Activated CD4-positive, alpha-beta T cell treated with anti-CD3 and anti-CD28 coated beads, Interleukin-2, amount 10 ng/mL, durations not matched to agents 7 days and 5 days (primary cell): ENCODE measurements at places on chromosomes 12 and 14.

DNA sequence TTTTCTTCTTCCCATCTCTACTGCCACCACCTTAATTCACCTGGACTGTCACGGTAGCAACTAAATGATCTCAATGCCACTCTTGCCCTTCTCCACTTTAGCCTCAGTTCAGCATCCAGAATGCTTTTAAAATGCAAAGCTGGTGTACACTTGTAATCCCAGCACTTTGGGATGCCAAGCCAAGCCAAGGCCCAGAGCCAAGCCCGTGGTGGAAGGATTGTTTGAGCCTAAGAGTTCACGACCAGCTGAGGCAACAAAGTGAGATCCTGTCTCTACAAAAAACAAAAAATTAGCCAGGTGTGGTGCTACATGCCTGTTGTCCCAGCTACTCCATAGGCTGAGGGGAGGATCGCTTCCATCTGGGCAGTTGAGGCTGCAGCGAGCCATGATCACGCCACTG, 5.9 kb downstream of the CIPC start:
- no peak for DNase-seq
- no peak overlapping the region for H3K27ac ChIP-seq
- H3K27me3 ChIP-seq = no peaks in the 10 kb centered on the region
- H3K4me1 ChIP-seq = peaks cover 22% of the 10 kb centered on the region
- peaks cover 10% of the 10 kb centered on the region for H3K36me3 ChIP-seq
- H3K4me3 ChIP-seq = no peak overlapping the region

DNA sequence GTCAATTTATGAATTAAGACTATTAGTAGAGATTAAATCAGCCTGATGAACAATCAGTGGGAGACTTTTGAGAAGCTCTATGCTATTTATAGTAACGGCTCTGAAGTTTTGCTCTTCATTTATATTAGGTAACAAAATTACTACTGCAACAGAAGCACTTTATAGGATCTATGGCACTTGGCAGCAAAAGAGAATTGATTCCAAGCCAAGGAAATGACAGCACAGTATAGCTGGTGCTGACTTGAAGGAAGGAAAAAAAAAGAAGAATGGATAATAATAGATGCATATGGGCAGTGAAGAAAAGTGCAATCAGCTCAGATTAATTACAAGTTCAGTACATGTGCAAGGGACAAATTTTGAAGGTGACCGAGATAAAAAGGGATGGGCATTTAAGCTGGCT, 228.2 kb upstream of the PPFIA2 start:
- no peaks in the 10 kb centered on the region for H3K27me3 ChIP-seq
- H3K4me1 ChIP-seq = peaks cover under 1% of the 10 kb centered on the region
- H3K4me3 ChIP-seq = no peak overlapping the region

DNA sequence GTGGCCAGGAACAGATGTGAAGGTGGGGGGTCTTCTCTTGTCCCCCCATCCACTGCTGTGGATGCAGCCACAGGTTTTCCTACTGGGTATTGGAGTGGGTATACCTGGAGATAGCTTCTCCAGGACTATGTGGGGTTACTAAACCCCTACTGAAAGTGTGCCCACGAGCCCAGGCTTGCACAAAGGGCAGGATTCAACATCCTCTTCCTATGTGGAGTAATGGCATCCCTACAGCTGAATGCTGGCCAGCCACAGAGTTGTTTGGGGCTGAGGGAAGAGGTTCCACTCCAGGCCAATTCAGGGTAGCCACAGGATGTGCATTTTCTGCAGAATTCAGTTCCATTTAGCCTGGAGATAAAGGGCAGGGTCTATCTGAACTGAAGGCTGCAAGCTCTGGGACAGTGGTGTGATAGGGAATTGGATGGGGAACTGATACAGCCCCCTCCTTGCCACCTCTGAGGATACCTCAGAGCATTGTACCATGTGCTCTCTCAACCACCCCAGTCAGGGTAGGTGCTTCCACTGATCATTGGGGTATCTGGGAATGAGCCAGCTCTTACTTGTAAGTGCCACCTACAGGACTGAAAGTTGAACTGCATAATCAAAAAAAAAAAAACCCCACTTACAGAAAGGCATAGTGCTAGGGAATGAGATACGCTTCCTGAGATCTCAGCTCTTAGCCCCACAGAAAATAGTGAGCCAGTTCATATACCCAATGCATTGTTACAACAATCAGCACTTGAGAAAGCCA, 187.1 kb downstream of the KITLG start:
- no peaks in the 10 kb centered on the region for H3K36me3 ChIP-seq
- no peak overlapping the region for H3K4me3 ChIP-seq
- H3K27ac ChIP-seq = no peak overlapping the region
- DNase-seq = no peak

- no peaks in the 10 kb centered on the region for H3K36me3 ChIP-seq
- no peak overlapping the region for H3K27ac ChIP-seq
- no peak for DNase-seq
- peaks cover 1% of the 10 kb centered on the region for H3K4me1 ChIP-seq
- H3K27me3 ChIP-seq = no peaks in the 10 kb centered on the region
- no peak overlapping the region for H3K4me3 ChIP-seq
These were observed 12.8 kb downstream of the ADCY6 start for GRCh38 chr12:48775991-48776649.

DNA sequence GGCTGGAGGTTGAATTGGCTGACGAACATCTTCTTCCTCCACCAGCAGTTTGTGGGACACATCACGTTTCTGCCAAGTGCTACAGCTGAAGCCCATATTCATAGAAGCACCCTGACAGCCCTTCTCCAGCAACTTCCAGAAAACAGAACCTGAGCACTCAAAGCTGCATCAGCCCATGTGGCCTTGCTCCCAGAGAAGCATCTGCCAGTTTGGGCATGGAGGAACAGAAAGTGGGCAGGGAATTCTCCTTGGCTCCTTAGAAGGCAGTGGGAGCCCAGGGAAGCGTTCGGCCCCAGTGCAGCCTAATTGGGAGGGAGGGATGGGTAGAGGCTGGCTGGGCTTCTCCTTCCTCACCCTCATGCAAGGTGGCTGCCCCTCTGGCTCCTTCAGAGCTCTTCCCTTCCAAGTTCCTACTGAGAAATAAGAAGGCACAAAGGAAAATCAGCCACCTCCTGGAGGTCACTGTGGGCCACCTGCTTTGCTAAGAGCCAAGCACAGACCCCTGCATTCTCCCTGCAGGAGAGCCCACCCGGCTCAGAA, 4.1 kb upstream of the NGB start:
- no peak for DNase-seq
- no peaks in the 10 kb centered on the region for H3K36me3 ChIP-seq
- H3K27me3 ChIP-seq = peaks cover 19% of the 10 kb centered on the region
- no peak overlapping the region for H3K4me3 ChIP-seq

DNA sequence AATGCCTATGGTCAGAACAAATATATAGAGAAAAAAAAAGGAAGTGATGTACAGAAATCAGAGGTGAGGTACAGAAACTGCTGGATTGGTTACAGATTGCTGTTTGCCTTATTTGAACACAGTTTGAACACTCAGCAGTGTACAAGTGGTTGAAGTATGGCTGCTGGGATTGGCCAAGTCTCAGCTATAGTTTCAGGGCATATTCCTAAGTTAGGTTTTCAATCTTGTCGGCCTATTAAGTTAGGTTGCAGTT, 146.4 kb downstream of the LLPH start:
- no peak overlapping the region for H3K4me3 ChIP-seq
- peaks cover 6% of the 10 kb centered on the region for H3K27me3 ChIP-seq
- no peak for DNase-seq
- no peak overlapping the region for H3K27ac ChIP-seq
- no peaks in the 10 kb centered on the region for H3K4me1 ChIP-seq
- H3K36me3 ChIP-seq = no peaks in the 10 kb centered on the region

GRCh38 chr14:105147671-105148603, 20.6 kb downstream of the JAG2 start:
- H3K36me3 ChIP-seq = no peaks in the 10 kb centered on the region
- no peak overlapping the region for H3K27ac ChIP-seq
- DNase-seq = no peak
- H3K4me1 ChIP-seq = no peaks in the 10 kb centered on the region
- H3K27me3 ChIP-seq = no peaks in the 10 kb centered on the region

DNA sequence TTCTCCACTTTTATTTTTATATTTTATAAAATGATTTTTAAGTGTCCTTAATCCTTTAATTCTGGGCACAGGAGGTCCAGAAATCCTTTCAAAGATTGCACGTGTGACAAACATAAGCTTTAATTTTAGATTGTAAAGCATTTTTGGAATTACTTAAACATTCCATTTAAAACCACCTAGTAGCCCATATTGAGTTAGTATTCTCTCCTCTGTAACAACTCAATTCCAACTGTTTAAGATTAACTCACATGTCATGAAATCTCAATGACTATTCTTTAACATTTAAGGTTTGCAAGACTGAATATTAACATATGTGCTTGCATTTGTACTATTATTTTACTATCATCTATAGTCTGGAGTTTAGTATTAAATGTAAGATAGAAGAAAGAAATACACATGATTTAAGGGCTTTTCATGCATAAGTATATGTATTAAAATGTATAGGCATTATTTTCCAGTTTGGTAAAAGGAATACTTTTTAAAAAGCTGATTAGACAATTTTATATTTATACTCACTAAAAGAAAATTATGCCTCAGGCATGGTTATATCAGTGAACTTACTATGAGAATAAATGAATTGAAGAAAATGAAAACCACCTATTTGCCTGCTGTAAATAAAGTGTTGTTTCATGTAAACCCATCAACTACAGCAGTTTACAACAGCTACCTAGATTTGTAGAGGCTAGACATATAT, 776.9 kb downstream of the SLC6A15 start:
- DNase-seq = no peak
- no peak overlapping the region for H3K27ac ChIP-seq
- H3K4me1 ChIP-seq = no peaks in the 10 kb centered on the region
- no peaks in the 10 kb centered on the region for H3K27me3 ChIP-seq

DNA sequence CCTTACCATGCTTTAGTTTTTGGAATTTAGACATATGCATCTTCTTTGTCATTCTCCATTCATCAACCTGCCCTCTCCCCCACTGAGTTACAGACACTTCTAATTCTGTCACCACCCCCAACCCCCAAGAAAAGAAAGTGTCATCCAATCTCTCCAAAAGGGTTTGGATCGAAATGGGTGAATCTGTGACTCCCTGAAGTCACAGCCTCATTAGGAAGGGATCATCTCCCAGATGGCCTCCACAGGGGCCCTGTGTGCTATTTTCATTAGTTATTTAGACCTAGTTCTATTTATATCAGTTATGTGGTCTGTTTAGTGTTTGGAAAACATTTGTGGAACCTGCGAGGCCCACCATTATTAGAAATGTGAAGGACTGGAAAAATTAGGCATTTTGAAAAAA, 191.0 kb upstream of the ATP2B1 start:
- no peak overlapping the region for H3K4me3 ChIP-seq
- no peaks in the 10 kb centered on the region for H3K4me1 ChIP-seq
- H3K27me3 ChIP-seq = no peaks in the 10 kb centered on the region

GRCh38 chr12:6869049-6870021, 2.0 kb downstream of the TPI1 start:
- peaks cover 60% of the 10 kb centered on the region for H3K36me3 ChIP-seq
- peak; percentile 89 for DNase-seq
- H3K27ac ChIP-seq = peak overlapping the region; percentile 89
- peaks cover 56% of the 10 kb centered on the region for H3K4me1 ChIP-seq
- H3K27me3 ChIP-seq = no peaks in the 10 kb centered on the region

DNA sequence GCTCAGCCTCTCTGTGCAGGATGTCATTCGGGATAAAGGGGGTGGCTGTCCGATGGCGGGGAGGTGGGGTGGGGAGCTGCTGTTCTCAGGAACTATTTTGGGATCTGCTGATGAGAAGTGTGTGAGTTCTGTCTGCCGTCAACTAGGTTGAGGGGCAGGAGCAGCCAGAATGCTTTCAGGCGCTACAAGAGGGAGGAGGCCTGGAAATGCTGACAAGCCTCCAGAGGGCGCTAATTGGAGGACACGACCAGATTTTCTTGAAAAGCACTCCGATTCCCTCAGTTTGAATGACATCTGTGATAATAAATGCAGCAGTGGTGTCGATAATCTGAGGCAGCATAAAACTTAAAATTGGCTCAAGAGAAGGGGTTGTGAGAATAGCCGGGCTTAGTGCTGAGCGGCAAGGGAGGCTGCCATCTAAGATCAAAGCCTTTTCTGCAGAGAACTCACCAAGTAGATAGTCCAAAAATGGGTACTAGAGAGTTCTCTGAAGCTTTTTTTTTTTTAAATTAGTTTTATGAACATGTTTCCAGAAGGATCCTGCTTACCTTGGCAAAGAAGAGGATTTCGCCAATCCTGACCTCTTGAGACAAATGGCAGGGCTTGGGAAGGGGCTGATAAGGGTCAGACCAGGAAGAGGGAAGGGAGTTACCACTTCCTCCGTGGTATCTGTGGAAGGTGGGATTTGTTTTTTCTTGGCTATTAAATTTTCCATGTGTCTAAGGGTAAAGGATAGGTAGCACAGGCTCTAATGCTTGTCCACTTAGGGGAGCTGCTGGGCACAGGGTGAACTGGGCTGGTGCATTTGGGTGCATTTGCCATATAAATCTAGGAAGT, 94.4 kb downstream of the CRACR2A start:
- no peak overlapping the region for H3K27ac ChIP-seq
- H3K27me3 ChIP-seq = no peaks in the 10 kb centered on the region
- no peaks in the 10 kb centered on the region for H3K4me1 ChIP-seq
- peak; percentile 50 for DNase-seq
- peaks cover 32% of the 10 kb centered on the region for H3K36me3 ChIP-seq

DNA sequence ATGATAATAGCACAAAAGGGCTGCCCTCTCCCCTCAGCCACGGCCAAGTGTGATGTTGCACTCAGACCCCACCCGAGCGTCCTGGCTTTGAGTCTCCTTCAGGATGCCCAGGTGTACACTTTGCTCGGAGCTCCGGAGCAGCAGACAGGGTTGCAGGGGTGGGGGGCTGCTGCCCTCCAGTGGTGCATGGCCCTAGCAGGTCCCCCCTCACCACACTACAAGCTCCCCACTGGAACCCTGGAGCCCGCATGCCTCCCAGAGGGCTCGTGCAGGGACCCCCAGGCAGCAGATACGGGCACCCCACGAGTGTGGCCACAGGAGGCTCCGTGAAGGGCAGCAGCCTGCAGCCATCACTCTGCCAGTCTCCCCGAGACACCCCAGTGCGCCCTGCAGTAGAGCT, 69.9 kb upstream of the C14orf180 start:
- H3K4me1 ChIP-seq = no peaks in the 10 kb centered on the region
- no peak overlapping the region for H3K4me3 ChIP-seq
- H3K27me3 ChIP-seq = no peaks in the 10 kb centered on the region
- H3K27ac ChIP-seq = no peak overlapping the region
- DNase-seq = no peak

DNA sequence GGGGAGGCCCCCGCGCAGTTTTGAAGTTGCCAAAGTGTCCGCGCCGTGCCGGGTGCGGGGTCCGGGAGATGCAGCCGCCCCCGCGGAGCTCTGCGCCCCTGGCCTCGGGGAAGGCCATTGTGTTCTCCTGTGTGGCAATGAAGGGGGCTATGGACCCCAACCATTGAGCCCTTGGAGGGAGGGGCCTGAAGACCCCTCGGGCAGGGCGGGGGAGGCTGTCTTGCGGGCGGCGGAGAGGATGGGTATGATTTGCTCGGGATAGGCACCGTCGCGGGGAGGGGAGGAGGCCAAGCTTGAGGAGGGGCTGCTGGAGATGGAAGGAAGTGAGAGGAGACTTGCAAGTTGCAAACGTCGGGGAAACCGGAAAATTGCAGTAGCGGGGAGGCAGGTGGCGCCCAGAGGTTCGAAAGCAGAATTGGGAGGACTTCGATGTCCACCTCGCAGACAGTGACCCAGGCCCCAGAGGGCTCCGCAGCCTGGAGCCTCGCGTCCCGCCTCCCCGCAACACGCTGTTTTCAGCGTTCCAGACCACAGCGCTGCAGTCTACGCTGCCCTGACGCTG, 25.4 kb downstream of the BCL11B start:
- peak; percentile 76 for DNase-seq

GRCh38 chr14:22194664-22195063, 394.4 kb downstream of the DAD1 start:
- no peaks in the 10 kb centered on the region for H3K36me3 ChIP-seq
- no peak overlapping the region for H3K27ac ChIP-seq
- H3K27me3 ChIP-seq = no peaks in the 10 kb centered on the region
